B cell (primary cell): ENCODE measurements at places on chromosomes 5 and 9.
A peak's percentile ranks its signal among the peaks of the same experiment; 100 is the strongest.

GRCh38 chr9:32454280-32454679 lies 69.8 kb downstream of the ACO1 start:
- H3K36me3 ChIP-seq = peaks cover 3% of the 10 kb centered on the region
- H3K4me1 ChIP-seq = no peaks in the 10 kb centered on the region
- H3K27me3 ChIP-seq = no peaks in the 10 kb centered on the region
- no peak overlapping the region for H3K27ac ChIP-seq
- H3K4me3 ChIP-seq = no peak overlapping the region
- no peak for DNase-seq

DNA sequence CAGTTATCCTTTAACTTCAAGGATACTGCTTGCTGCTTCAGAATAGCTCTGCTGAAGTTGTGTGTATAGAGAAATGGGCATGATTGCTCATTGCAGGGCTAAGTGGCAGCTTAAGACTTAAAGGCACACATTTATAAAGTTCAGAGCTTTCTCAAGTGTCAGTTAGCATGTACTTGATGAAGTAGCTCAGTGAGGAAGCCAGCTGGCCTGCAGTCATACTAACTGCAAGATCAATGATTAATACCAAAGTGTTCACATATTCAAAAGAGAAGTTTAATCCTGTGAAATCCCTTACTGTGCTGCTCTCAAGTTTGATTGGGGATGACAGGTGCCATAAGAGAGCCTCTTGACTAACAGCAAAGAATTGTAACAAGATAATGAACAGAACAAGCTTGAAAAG lies 483.4 kb upstream of the NUDT12 start:
- no peak for DNase-seq
- no peak overlapping the region for H3K27ac ChIP-seq
- H3K4me1 ChIP-seq = no peaks in the 10 kb centered on the region
- no peaks in the 10 kb centered on the region for H3K27me3 ChIP-seq
- H3K36me3 ChIP-seq = no peaks in the 10 kb centered on the region

GRCh38 chr9:138038244-138038671 lies 160.7 kb downstream of the CACNA1B start:
- no peaks in the 10 kb centered on the region for H3K4me1 ChIP-seq
- no peak overlapping the region for H3K4me3 ChIP-seq
- DNase-seq = no peak
- no peaks in the 10 kb centered on the region for H3K27me3 ChIP-seq
- H3K27ac ChIP-seq = no peak overlapping the region
- H3K36me3 ChIP-seq = no peaks in the 10 kb centered on the region

DNA sequence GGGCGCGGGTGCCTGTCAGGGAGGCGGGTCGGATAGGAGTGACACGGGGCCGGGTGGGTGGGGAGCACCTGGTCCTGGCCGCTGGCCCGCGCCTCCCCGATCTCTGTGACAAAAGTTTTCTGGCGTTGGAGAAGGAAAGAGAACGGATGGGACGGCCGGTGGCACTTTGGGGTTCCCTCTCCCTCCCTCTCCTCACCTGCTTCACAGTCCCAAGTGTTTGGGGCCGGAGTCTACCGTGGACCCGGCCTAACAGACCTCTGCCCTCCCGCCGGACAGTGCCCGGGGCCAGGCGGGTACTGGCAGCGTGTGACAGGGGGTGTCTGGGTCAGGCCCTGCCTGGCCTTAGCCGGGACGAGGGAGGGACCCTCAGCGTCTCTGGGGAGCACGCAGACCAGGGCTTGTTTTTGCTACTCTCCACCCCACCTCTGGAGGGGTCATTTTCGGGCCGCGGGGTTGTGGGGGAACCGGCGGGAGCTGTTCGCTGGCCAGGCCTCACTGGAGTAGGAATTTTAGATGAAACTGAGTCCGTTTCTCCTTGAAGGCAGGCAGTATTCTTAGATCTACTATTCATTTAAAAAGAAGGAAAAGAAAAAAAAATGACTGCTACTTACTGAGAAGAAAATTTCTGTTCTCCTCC lies 1.7 kb downstream of the PRDM6 start:
- no peaks in the 10 kb centered on the region for H3K36me3 ChIP-seq
- peak; percentile 39 for DNase-seq
- H3K4me1 ChIP-seq = peaks cover 54% of the 10 kb centered on the region
- H3K27me3 ChIP-seq = peaks cover 85% of the 10 kb centered on the region
- no peak overlapping the region for H3K27ac ChIP-seq

- H3K4me1 ChIP-seq = no peaks in the 10 kb centered on the region
- H3K36me3 ChIP-seq = no peaks in the 10 kb centered on the region
- no peak overlapping the region for H3K4me3 ChIP-seq
- H3K27ac ChIP-seq = no peak overlapping the region
These were observed 377.6 kb downstream of the DNAH5 start for GRCh38 chr5:13566871-13567339.

GRCh38 chr9:14451949-14452348 lies 138.0 kb upstream of the NFIB start:
- no peak overlapping the region for H3K27ac ChIP-seq
- DNase-seq = no peak
- H3K4me3 ChIP-seq = no peak overlapping the region
- H3K27me3 ChIP-seq = no peaks in the 10 kb centered on the region
- H3K36me3 ChIP-seq = no peaks in the 10 kb centered on the region
- H3K4me1 ChIP-seq = no peaks in the 10 kb centered on the region

GRCh38 chr5:149174847-149175234 lies 33.5 kb downstream of the ABLIM3 start:
- no peaks in the 10 kb centered on the region for H3K36me3 ChIP-seq
- H3K27ac ChIP-seq = no peak overlapping the region
- H3K4me3 ChIP-seq = no peak overlapping the region
- DNase-seq = no peak

DNA sequence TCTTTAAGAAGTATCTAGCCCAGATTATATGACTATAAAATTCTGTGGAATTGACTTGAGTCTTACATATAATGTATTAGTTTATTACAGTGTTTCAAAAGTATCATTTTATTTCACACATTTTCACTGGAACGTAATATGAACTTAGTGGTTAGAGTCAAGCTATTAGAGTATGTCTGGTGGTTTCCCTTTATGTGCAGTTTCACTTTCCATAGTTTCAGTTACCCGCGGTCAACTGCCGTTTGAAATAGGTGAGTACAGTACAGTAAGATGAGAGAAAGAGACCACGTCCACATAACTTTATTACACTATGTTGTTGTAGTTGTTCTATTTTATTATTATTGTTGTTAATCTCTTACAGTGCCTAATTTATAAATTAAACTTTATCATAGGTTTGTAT lies 50.5 kb downstream of the COMMD10 start:
- peak; percentile 60 for DNase-seq
- peaks cover 5% of the 10 kb centered on the region for H3K36me3 ChIP-seq
- H3K27me3 ChIP-seq = no peaks in the 10 kb centered on the region
- no peak overlapping the region for H3K4me3 ChIP-seq

DNA sequence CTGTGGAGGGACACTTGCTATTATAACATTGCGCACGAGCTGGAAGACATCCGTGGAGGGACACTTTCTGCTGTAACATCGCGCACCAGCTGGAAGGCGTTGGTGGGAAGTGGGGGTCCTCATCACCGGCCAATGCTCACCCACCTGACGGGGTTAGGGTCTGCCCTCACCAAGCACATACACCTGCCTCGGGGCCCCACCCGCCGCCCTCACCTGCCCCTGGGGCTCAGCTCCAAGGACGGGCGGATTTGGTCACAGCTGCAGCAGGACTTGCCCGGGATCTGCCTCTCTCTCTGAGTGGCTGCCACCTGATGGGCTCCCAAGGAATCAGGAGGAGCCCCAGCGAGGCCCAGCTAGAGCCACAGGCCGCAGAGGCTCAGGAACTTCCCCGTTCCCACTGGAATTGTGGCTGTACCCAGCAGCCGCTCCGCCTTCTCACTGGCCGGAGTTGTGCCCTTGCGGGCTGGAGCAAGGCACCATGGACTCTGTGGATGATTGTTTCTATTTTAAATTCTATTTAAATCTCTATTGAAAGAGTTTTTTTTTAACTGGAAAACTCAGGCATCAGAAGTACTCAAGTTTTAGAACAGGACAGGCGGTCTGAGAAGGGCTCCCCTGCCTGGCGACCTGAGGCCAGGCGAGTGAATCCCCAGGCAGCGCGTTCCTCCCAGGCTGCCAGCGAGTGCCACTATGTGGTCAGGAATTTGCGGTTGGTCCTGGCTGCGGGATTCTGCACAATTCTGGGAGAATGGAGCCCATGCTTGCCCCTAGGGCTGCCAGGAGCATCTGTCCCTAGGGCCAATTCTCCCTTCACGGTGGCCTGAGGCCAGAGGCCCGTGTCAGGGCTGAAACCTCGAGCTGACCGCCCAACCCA lies 38.9 kb upstream of the SLC6A3 start:
- H3K4me1 ChIP-seq = peaks cover 97% of the 10 kb centered on the region
- peaks cover 62% of the 10 kb centered on the region for H3K36me3 ChIP-seq
- no peak for DNase-seq
- H3K27me3 ChIP-seq = no peaks in the 10 kb centered on the region
- peak overlapping the region; percentile 16 for H3K4me3 ChIP-seq

DNA sequence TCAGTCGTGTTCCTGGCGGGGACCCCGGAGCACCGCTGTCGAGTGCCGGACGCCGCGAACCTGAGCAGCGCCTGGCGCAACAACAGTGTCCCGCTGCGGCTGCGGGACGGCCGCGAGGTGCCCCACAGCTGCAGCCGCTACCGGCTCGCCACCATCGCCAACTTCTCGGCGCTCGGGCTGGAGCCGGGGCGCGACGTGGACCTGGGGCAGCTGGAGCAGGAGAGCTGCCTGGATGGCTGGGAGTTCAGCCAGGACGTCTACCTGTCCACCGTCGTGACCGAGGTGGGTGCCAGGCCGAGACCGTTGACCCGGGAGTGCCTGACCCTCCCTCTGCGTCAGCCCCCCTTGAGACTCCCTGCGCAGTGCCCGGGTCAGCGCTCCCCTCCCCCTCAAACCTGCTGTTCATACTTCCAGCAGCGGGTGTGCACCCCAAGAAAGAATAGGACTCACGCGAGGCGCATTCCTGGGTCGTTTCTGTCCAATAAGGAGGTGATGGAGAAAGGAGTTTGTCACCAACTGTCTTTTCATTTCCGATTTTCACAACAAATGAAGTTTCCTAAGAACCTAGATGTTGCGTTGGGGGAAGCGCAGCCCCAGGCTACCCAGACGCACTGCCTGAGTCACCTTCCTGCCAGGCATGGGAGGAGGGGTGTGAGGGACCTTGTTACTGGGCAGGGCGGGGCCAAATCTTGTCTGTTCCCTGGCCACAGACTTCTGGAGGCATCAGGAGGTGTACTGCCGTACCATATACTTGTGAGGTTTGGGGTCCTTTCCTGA lies 722 bp downstream of the SLC22A4 start:
- H3K27me3 ChIP-seq = peaks cover 34% of the 10 kb centered on the region
- DNase-seq = peak; percentile 31
- peaks cover 15% of the 10 kb centered on the region for H3K4me1 ChIP-seq
- H3K27ac ChIP-seq = no peak overlapping the region
- H3K36me3 ChIP-seq = no peaks in the 10 kb centered on the region

DNA sequence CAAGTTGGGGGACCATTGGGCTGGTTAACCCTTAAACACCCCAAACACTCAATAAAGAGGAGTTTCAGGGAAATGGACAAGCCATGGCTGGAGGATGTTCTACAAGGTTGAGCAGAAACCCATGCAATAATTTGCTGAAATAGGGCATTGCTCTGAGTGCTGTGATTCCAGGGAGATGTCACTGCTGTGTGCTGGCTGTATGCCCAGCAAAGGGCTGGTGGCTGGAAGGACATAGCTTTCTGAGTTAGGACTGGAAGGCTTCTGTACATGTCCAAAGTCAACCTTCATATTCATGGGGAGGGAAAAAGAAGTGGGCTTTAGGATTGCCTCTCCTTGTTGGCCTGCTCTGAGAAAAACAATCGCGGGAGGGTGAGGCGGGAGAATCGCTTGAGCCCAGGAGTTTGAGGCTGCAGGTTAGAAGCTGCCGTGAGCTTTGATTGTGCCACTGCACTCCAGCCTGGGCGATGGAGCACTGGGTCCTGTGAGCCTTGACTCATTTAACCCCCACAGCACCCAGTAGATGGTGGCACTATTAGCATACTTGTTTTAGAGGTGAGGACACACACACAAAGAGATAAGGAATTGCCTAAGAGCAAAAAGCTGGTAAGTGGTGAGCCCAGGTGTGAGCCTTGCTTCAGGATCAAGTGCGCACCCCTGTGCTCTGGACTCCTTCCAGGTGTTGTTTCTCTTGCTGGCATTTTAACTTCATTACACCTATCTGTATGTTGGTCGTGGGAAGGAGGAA lies 20.4 kb downstream of the IL12B start:
- H3K27ac ChIP-seq = no peak overlapping the region
- no peak overlapping the region for H3K4me3 ChIP-seq
- H3K36me3 ChIP-seq = no peaks in the 10 kb centered on the region
- H3K4me1 ChIP-seq = peaks cover 19% of the 10 kb centered on the region
- H3K27me3 ChIP-seq = peaks cover 6% of the 10 kb centered on the region
- no peak for DNase-seq

DNA sequence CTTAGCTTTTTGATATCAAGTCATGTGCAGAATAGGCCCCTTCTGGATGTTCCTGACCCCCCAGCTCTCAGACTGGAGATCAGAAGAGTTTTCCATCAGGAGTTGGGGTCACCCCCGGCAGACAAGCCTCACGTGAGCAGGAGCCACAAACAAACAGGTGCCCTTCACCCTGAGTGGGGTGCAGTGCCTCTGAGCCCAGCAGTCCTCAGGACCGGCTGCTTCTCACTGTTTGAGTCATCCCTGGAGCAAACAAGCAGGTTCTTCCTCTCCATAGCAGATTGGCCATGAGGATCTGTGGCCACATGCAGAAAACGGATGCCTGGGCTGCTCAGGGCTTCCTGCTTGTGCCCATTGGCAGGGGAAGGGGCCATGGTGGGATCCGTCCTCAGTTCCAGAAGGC lies 47.0 kb downstream of the LRSAM1 start:
- H3K27ac ChIP-seq = no peak overlapping the region
- peaks cover 38% of the 10 kb centered on the region for H3K36me3 ChIP-seq
- H3K4me1 ChIP-seq = no peaks in the 10 kb centered on the region
- DNase-seq = no peak
- no peaks in the 10 kb centered on the region for H3K27me3 ChIP-seq

DNA sequence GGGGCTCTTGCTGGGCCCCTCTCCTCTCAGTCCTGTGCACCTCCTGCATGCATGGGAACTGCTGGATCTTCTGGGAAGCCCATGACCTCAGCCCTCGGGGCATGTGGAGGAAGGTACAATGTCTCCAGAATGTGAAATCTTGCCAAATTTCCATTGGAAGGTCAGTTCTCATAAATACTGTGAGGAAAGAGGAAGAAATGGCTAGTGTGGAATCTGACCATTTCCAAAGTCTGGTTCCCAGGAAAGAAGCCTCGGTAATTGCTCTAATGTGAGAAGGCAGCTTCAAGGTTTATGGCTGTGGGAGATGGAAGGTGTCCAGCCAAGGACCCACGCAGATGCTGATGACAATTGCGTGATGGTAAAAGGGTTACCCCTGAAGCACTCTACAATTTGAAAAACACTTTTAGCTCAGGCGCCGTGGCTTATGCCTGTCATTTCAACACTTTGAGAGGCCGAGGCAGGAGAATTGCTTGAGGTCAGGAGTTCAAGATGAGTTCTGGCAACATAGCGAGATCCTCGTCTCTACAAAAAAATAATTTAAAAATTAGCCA lies 8.1 kb upstream of the IL17B start:
- H3K27ac ChIP-seq = no peak overlapping the region
- no peak for DNase-seq
- H3K27me3 ChIP-seq = no peaks in the 10 kb centered on the region
- no peaks in the 10 kb centered on the region for H3K4me1 ChIP-seq
- no peak overlapping the region for H3K4me3 ChIP-seq
- H3K36me3 ChIP-seq = no peaks in the 10 kb centered on the region
